NCI-H1092 (cell line): ENCODE measurements at places on chromosomes 2 and 18.

DNA sequence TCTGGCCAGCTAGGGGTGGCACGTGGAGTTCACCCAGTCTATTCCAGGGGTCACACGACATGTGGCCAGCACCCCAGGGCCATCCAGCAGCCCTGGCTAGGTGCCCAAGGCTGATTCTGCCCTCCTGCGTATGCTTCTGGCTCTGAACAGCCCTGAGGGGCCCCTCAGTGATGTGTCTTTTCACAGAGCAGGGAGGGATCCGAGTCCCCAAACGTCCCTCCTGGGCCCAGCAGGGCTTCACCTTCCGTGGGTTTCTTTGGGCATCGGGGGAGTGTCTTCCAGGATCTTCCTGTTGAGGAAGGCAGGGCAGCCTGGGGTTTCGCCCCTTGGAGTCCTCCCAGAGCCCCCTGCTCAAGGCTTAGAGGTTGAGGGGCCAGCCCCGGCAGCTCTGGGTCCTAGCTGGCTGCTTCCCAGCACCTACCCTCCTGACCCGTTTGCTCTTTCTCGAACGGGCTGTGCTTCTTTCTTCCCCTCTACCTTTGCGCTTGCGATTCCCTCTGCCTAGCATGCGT lies 165.9 kb downstream of the DYSF start:
- no peak for DNase-seq

- no peak for DNase-seq
Observed at GRCh38 chr2:217609952-217610351, 392.8 kb downstream of the TNS1 start.

GRCh38 chr18:9055626-9056025 lies 46.9 kb upstream of the NDUFV2 start:
- DNase-seq = no peak

DNA sequence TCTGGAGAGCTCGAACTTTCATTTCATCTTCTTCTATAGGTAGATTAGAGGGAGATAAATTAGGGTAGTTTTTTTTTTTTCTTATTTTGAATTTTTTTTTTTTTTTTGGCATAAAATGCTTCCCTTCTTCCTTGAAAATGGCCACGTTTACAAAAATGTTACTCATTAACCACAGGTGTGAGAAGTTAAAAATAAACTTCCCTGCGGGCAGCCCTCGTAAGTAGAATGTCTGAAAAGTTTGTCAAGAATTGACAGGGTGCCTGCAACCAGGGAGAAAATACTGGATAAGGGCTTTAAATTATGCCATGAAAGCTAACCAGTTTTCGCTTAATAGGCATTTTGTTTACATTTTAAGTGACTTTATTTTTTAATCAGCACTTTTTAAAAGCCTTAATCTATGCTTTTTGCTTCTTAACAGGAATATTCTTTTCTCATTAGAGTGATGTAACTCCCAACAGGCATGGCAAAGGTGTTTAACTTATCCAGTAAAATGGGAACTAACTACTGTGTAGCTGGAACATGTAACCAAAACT lies 4.2 kb upstream of the FN1 start:
- DNase-seq = no peak

DNA sequence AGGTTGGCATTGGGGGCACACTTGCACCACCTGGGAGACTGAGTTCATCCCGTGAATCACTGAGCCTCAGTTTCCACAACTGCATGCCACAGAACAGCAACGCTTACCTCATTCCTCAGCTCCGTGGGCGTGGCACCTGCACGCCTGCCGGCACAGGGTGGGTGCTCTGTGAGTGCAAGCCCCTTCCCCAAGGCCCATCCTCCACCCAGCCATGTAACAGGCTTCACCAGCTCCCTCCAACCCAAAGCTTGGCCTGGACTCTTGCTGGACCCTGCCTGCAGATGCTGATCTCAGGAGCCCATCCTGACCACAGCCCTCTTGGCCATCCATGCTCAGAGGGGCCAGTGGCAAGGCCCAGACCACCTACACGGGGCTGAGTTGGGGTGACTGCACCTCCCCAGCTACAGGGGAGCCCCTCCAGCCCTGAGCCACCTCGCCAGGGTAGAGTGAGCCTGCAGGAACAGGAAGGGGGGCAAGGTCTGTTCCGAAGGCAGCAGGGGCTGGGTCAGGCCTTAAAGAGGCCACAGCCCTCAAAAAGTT lies 1.8 kb downstream of the PRLH start:
- DNase-seq = no peak

- DNase-seq = no peak
Observed at GRCh38 chr18:11020877-11021414, 128.4 kb downstream of the PIEZO2 start.

DNA sequence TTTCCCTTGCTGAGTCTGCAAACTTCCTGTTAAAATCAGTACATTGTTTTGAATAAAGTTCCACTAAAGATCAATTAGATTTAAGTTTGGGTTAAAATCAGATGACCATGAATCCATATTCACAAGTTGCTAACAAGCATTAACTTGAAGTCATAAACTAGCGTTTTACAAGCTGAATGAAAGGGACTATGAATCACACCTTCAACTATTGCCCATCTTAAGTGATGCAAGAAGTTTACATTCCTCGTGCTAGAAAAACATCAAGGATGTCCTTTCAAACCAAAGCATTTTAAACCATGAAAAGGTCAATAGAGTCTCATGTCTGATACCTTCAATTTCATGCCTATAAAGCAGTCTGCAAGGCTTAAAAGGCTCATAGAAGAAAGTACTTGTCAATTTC lies 257.2 kb upstream of the SYT4 start:
- no peak for DNase-seq

DNA sequence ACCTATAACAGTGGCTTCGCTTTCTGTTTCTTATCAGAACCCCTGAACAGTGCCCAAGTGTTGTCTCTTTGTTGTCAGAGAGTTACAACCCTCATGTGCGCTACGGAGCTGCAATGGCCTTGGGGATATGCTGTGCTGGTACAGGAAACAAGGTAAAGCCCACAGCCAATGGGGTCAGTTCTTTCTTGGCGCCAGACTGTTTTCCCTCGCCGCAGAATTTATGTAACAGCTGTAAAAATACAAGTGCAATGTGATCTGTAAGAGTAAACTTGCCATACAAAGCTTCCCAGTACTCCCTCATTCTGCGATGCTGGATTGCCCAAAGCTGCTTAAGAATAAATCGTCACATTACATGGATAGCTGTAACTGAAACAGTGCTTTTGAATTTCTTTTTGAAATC lies 13.9 kb upstream of the HTR2B start:
- DNase-seq = peak; percentile 62

- DNase-seq = no peak
Observed at GRCh38 chr2:169108099-169108884, 38.9 kb downstream of the DHRS9 start.

GRCh38 chr2:46720592-46721185 lies 194.9 kb downstream of the MCFD2 start:
- no peak for DNase-seq

DNA sequence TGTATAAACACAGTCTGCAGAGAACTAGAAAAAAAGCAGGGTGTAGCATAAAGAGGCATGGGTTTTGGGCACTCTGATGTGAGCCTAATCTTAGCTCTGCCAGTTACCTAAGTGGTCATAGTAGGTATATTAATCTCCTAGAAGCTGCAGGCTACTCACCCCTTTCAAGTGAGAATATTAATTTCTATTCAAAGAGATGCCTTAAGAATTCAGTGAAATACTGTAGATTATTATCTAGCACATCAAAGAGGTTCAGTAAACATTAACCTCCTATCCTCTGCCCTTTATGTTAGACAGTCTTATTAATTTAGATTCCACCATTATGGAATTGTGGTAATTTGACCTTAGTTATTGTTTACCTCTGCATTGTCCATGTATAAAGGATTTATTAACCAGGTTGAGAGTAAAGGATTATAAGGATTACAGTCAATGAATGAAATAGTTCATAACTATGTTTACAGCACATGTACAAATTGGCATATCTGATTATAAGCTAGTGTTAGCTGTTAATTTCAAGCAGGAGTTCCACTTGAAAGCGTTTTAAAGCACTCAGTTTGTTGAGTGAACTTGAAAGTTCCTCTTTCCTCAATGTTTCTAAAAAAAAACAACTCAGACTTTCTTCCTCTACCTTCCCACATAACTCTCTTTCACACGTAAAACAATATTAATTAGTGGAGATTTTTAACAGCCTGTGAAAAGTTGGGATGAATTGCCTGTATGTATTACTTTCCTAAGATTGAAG lies 150.6 kb upstream of the EPC2 start:
- no peak for DNase-seq

- no peak for DNase-seq
Observed at GRCh38 chr2:56676966-56677365, 493.2 kb downstream of the CCDC85A start.

DNA sequence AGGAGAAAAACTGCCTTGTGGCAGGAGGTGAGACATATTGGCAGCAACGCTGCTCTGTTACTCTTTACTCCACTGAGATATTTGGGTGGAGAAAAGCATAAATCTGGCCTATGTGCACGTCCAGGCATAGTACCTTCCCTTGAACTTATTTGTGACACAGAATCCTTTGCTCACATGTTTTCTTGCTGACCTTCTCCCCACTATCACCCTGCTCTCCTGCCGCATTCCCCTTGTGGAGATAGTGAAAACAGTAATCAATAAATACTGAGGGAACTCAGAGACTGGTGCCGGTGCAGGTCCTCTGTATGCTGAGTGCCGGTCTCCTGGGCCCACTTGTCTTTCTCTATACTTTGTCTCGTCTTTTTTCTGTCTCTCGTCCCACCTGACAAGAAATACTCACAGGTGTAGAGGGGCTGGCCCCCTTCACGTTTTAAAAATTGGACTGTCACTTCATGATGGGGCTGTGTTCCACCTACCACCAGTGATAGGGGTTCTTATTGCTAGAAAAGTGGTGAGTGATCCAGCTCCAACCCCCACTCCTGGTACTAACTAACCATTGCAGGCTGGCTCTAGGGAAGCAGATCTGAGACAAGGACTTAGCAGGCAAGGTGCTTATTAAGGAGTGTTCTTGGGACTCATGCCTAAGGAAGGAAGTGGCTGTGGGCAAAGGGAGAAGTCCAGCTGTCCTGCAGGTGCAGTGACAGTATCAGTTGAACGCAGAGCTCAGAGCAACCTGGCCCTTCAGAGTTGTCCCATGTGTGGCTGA lies 51.7 kb downstream of the LONRF2 start:
- no peak for DNase-seq

DNA sequence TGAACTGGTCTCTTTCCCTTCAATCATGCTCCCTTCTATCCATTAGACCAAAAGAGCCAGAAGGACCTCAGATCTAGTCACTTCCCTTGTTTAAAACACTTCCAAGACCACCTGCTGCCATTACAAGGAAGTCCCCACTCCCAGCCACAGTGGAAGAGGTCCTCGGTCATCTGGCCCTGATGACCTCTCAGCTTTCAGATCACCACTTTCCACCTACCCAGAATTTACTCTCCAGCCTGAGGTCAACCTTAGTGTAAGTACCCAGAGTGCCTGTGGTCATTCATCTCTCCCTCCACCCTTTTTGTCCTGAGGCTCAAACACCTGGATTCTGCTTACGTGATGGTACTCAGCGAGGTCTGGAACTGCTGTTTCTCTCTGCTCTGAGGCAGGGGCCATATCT lies 67.1 kb downstream of the MARCO start:
- no peak for DNase-seq

- DNase-seq = no peak
Observed at GRCh38 chr2:319059-319600, 31.2 kb upstream of the ALKAL2 start.

- DNase-seq = no peak
Observed at GRCh38 chr2:225994748-225995405, 595.4 kb downstream of the NYAP2 start.

GRCh38 chr2:171365232-171365631 lies 68.6 kb downstream of the METTL8 start:
- DNase-seq = no peak

DNA sequence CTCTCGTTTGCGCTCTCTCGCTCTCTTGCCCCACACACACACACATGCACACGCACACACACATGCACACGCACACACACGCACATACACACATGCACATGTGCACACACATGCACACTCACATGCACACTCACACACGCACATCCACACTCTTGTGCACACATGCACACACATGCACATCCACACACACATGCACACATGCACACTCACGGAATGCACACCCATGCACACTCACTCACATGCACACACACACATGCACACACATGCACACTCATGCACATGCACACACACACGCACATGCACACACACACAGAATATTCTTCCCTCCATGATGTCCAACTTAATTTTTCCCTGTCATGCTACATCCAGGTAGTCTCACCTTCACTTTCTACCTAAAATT lies 360.1 kb downstream of the DCC start:
- no peak for DNase-seq

- DNase-seq = no peak
Observed at GRCh38 chr2:69616755-69617154, 26.8 kb downstream of the AAK1 start.

DNA sequence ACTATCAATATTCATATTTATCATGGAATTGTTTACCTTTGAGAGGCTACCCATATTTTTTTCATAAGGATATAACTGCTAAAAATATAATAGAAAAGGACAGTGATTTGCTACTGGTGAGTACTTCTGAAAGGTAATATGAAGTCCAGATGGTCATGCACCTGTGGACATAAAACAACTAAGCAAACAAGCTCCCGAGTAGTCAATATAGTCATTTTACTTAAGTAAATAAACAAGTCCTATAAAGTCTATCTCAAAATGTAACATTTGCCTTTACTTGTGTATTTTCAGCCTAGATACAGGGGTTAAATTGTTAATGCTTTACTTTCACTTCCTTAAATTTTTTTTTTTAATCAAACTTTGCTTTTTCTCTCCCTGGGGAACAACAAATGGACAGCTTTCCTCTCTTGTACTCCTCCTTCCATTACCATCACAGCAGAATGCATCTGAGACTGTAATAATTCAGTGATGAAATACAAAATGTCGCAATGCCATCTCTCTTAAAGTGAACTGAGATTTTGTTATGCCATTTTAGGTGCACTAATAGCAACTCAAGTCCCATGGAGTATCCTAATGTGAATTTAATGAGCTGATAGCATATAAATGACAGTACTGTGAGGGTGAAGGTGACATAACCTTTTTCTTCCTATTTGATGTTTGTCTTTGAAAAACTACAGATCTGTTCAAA lies 1325.4 kb upstream of the ZEB2 start:
- DNase-seq = peak; percentile 53

DNA sequence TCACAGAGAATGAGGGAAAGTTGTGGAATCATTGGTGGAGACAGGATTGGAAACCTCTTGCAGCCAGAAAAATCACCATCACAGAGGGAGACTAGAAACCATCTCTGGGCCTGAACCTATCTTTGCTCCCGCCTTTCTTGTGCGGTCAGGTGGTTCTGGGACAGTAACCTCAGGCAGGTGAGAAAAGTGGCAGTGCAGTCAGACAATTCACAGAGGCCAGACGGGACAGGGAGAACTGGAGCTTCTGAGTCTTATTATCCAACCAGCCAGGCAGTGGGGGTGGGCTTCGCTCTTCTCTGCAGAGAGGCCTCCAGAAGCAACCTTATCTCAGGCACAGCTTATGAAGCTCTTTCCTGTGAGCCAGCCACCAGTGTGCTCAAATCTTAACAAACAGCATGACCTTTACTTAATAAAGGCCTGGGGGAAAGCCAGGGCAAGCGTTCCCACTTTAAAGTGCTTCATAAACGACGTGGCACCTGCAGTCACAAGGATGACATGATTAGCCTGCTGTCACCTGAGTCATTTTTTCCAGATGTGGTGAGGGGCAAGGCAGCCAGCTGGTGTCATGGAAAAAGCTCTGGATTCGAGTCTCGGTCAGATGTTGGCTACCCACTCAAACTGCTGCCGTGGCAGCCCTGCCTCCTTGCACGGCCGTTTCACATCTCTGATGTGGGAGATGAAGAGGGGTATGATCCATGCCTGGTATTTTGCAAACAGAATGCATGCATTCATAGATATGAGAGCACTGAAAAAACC lies 109.7 kb downstream of the B3GNT2 start:
- DNase-seq = no peak

GRCh38 chr2:19361325-19361990 lies 3.0 kb upstream of the OSR1 start:
- DNase-seq = no peak
